ENCODE measurements at places on chromosomes 3 and 15.

GRCh38 chr3:136750209-136750896 lies 1.8 kb downstream of the STAG1 start:
- DNase-seq: no peak

- no peak for DNase-seq
Measured at GRCh38 chr3:40996827-40997710, 202.2 kb upstream of the CTNNB1 start.

- no peak for DNase-seq
Measured at GRCh38 chr3:135218304-135218703, 423.2 kb downstream of the EPHB1 start.

GRCh38 chr3:62559831-62560445 lies 186.6 kb upstream of the FEZF2 start:
- DNase-seq: no peak

DNA sequence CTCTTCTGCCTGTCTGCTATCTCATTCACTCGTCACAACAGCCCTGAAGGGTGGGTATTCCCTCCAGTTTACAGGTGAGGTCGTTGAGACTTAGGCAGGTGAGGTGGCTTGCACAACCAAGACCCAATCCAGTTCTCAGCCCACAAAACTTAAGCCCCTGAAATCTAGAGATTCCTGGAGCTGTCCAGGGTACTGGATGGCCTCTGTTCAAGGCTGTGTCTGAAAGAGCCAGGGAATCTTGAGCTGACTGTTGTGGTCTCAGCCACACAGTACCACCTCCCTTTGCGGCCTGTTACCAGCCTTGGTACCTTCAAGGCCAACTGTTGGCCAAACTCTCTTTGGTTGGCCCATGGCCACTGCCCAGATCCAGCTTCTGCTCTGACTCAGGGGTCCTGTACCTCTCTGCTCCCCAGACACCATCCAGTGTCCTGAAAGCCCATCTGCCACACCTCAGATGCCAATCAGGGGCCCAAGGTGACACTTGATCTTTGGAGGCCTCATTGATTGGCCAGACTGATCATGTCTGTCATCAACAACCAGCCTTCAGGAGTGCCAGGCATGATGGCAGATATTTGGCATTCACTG lies 10.9 kb upstream of the FAM107A start:
- DNase-seq: peak; percentile 11

DNA sequence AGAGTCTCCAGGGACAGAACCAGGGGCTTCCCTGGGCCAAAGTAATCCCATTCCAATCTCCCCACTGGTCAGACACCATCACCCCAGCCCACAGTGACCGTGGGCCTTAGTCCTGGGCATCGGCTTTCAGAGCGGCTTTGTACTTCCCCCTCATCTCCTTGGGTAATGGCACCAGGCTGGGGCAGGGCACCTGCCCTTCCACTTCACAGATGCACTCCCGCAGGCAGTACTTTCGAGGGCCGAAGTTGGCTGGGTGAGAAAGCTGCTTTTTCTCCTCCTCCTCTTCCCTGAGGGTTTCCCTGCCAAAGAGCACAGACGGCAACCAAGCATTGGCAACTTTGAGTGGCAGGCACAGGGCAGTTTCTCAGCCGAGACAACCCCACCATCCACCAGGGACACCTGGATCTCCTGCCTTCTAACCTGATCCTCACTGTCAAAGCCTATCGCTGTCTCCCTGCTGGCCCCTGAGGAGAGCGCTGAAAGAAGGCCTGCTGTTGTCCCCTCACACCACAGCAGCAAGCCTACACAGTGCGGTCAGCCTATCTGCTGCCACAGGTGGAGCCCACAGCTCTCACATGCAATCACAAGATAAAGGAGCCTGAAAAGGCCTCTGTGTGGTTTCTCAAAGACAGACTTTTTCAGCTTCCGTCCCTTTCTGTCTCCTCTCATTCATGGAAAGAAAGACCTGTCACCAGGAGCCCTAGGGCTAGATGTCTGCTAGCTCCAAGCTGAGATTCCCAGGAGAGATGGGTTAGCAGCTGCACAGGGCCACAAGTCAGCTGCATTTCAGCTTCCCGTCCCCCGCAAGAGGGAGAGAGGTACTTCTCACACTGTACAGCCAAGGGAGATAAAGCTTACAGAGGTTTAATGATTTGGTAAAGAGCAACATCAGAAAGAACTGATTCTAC lies 12.5 kb downstream of the MRPS25 start:
- DNase-seq: no peak

DNA sequence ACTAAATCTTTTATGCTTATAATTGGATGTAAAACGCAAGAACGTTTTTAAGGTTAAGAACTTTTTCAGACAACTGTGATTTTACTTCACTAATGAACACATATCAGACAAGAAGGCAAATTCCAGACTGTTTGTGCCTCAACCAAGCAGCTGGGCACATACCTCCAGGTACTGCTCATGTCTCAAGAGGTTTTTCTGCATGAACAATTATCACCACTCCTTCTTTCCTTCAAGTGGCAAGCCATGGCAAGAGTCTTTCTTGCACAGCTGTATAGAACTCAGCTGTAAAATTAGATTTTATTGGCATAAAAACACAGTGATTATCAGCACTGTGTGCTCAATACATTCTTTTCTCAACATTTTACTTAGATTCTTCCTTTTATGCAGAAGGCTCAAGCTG lies 64.3 kb downstream of the FNDC3B start:
- DNase-seq: no peak

GRCh38 chr3:138329127-138329983 lies at the start of gene NME9:
NME9 (minus strand) TSS chr3:138329851; CDS start chr3:138329335, 516 bp downstream.
- peak; percentile 81 for DNase-seq

DNA sequence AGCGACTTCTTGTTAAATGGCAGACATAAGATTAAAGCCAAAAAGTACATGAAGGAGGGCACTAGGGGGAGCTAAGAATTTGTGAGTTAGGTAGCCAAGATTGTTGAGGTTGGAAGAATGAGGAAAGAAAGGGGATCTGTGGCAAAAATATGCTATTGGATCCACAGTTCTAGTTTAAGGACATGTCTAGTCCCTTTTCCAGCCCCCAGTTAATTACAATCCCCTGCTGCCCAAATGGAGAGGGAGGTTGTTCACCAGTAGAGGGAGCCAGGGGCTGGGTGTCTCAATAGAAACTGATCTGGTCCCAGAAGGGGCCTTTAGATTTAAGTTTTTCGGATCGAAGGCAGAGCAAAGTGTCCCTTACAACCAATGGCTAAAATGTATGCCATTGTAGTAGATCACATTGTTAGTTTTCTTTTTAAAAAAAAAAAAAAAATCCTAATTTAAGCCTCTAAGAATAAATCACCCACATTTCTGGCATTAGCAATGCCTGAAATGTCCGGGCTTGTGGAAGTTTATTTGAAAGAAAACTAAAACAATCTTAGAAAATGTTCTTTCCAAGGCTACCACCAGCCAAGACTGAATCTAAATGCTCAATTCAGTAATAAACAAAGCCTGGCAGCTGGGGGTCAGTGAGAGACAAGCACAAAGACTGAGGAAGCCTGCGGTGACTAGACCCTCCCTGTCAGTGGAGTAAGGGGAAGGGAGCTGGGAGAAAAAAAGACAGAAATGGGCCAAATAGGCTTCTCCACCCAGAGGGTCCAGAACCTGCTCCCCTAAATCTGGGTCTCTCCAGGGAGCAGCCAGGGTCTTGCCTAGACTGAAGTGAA lies 7.1 kb downstream of the COL8A1 start:
- DNase-seq: no peak

DNA sequence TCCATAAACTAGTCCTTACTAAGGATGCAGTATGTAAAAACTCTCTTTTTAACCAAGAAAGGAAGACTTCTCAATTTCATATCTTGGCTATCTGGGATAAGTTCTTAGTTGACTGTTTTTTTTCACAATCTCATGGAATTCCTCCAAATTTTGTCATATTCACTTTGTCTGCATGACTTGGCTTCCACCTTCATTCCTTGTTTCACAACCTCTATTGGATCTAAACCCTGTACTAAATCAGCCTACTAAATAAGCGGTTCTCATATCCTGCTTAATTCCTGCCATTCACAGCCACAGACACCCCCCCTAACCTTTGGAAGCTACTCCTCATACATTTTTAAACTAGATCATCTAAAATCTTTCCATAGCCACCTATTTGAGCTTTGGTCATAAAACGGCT lies 370.6 kb upstream of the NAALADL2 start:
- DNase-seq: no peak

GRCh38 chr3:31225923-31226322 lies 306.8 kb upstream of the STT3B start:
- no peak for DNase-seq

DNA sequence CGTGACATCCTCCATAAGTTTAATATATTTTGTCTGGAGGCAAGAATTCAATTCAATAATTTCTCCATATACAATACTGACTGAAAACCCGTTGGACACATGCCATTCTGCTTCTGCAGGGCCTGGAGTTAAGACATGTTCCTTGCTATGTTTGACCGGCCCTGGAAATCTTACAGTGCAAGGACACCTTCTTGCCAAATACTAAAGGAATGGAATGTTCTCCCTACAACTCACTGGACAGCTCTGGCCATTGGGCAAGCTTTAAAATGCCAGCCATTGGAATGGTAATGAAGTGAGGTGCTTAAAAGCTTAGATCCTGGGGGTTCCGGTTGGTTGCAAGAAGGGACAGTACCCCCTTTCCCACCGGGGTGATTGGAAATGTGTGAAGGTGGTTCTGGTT lies 329.8 kb upstream of the PROK2 start:
- no peak for DNase-seq

All from T1000 (cell line).